HFFc6 (cell line): ENCODE measurements at places on chromosomes 3 and 15. TPM values are rescaled to one million over a fixed set of nuclear protein-coding genes. Genes with fewer than 3 reads are reported as not detected.
A peak's percentile ranks its signal among the peaks of the same experiment; 100 is the strongest.

DNA sequence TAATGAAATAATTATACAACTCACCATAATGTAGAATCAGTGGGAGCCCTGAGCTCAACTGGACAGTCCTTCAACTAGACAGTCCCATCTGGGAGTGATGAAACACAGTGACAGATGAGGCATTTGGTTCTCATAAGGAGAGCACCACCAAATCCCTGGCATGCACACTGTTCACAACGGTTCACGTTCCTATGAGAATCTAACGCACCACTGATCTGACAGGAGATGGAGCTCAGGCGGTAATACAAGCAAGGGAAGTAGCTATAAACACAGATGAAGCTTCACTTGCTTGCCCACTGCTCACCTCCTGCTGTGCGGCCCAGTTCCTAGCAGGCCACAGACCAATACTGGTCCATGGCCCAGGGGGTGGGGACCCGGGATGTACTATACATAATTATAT lies 17.0 kb downstream of the PRKAR2A start:
- H3K4me3 ChIP-seq: no peak overlapping the region
- H3K4me1 ChIP-seq: peaks cover 18% of the 10 kb centered on the region
- no peaks in the 10 kb centered on the region for H3K27me3 ChIP-seq
- H3K27ac ChIP-seq: no peak overlapping the region
- peaks cover 11% of the 10 kb centered on the region for H3K36me3 ChIP-seq

The GRM2 gene
- not detected in 3 replicates for total RNA-seq

DNA sequence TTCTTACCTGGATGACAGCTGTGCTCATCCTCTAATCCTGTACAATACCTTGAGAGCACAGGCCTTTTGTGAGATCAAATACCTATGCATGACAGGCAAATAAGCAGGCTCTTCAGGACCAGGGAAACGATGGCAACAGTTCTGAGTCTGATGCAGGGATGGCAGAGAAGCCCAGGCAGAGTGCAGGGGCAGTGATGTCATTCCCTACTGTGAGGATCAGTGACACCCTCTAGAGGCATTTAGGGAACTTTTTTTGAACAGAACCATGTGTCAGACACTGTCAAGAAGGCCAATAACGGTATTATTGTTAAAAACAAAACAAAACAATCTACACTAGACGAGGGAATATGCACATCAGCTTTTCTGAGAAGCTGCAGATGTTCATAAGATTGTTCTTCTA lies 314.8 kb upstream of the CTDSPL start:
- no peak overlapping the region for H3K27ac ChIP-seq
- no peaks in the 10 kb centered on the region for H3K36me3 ChIP-seq
- no peak overlapping the region for H3K4me3 ChIP-seq
- DNase-seq: peak; percentile 46

GRCh38 chr3:18237251-18238005 lies 187.7 kb downstream of the SATB1 start:
- H3K27ac ChIP-seq: peak overlapping the region; percentile 68
- peak overlapping the region; percentile 54 for H3K4me3 ChIP-seq
- DNase-seq: peak; percentile 67
- H3K4me1 ChIP-seq: peaks cover 64% of the 10 kb centered on the region

GRCh38 chr3:159652452-159652851 lies 336.2 kb upstream of the IL12A start:
- no peaks in the 10 kb centered on the region for H3K36me3 ChIP-seq
- peaks cover 14% of the 10 kb centered on the region for H3K4me1 ChIP-seq
- no peak overlapping the region for H3K4me3 ChIP-seq
- H3K27me3 ChIP-seq: no peaks in the 10 kb centered on the region; the same call in 1 of the 2 replicates
- H3K27ac ChIP-seq: no peak overlapping the region
- DNase-seq: no peak

The MYZAP gene
- total RNA-seq: 0.12 TPM in 1 of 3 replicates, not detected in the others

DNA sequence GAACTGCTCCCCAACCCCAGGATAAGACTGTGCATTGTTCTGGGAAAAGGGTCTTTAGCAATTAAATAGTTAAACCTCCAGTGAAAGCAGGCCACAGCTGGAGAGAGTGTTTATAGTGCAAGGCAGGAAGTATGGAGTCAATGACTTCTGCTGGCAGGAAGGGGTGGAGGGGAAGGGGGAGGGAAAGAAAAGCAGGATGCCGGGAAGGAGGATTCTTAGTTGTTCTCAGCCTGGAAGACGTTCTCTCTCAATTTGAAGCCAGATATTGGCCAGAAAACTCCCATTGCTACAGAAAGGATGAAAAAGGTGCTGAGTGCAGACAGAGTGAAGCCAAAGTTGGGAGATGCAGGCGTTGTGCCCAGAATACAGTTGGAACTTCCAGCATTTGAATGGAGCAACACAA lies 35.7 kb upstream of the ACTL6A start:
- peak overlapping the region; percentile 69 for H3K4me3 ChIP-seq
- no peaks in the 10 kb centered on the region for H3K36me3 ChIP-seq
- peaks cover 22% of the 10 kb centered on the region for H3K4me1 ChIP-seq
- DNase-seq: peak; percentile 12
- H3K27ac ChIP-seq: peak overlapping the region; percentile 83

DNA sequence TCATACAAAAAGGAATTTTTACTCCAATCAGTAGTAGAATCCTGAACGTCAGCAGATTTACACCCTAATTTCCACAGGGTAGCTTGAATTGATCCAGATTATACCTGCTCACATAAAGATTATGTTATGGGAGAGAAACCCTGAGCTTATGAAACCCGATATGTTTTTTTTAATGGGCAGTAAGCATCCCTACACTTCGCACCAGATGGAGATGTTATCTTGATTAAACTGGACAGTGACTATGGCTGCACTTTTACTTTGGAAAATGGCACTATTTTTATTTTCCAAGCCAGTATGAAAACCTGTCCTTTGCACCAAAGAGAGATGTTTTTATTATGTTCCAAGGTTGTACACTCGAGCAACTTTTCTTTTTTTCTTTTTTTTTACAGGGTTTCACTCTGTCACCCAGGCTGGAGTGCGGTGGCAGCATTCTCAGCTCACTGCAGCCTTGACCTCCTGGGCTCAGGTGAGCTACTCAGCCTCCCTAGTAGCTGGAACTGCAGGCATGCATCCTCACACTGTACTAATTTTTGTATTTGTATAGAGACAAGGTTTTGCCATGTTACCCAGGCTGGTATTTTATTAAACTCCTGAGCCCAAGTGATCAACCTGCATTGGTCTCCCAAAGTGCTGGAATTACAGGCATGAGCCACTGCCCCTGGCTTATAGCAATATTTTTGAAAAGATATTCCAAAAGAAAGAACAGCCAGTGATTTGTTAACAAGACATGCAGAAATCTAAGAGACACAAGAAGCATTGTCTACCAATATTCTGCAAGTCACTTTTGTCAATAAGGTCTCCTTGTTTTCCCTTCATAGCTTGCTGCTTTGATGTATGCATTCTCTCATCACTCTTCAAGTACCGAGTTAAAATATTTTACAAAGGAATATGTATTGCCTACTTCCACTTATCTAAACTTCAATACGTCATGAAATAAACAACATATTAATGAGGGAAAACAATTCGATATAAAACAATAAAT lies 1412.6 kb downstream of the ZPLD1 start:
- no peak overlapping the region for H3K4me3 ChIP-seq
- no peaks in the 10 kb centered on the region for H3K36me3 ChIP-seq
- H3K27me3 ChIP-seq: no peaks in the 10 kb centered on the region
- DNase-seq: no peak

GRCh38 chr15:62964251-62964650 lies 78.3 kb upstream of the TPM1 start:
- H3K4me3 ChIP-seq: no peak overlapping the region
- H3K27me3 ChIP-seq: no peaks in the 10 kb centered on the region
- peaks cover 14% of the 10 kb centered on the region for H3K4me1 ChIP-seq
- no peak for DNase-seq

DNA sequence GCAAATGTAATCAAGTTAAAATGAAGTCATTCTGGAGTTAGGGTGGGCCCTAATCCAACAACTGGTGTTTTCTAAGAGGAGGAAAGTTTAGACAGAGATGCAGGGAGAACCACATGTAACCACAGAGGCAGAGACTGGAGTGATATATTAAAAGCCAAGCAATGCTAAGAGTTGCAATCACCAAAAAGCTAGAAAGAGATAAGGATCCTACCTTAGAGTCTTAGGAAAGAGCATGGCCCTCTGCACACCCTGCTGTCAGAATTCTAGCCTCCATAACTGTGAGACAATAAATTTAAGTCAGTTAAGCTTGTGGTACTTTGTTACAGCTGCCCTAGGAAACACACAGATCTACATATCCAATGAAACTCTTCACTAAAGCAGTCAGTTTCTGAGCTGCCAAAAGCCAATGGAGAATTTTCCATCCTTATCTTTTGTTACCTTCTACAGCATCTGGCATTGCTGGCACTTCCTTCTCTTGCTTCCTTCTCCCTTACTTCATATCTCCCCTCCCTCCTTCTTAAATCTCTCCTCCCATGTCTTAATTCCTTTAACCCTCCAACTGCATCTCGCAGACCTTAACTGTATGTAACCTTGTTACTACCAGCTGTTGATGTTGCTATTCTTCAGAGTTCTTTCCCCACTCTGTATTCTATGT lies 11.2 kb downstream of the DCBLD2 start:
- no peaks in the 10 kb centered on the region for H3K4me1 ChIP-seq
- no peak overlapping the region for H3K27ac ChIP-seq
- H3K36me3 ChIP-seq: peaks cover 23% of the 10 kb centered on the region
- no peaks in the 10 kb centered on the region for H3K27me3 ChIP-seq
- no peak for DNase-seq
- no peak overlapping the region for H3K4me3 ChIP-seq

DNA sequence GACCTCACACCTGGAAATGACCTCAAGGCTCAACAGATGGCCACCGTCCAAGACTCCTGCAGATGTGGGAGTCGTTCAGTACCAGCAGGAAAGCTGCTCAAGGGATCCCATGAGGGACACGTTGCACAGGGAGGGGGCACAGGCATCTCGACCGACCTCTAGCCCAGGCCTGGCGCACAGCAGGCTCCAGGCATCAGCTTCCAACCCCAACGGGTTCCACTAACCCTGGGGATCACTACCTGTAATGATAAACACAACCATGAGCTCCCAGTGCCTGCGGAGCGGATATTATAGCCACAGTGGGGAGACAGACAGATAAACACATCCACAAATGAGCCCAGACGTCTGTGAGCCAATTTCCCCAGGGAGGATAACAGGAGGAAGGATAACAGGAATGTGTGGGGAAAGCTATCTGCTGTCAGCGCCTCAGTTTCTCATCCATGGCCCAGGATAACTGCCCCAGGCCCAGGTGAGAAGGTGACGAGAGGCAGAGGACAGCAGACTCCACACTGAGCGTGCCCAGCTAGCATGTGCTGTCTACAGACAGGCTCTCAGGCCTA lies 19.9 kb downstream of the NUP210 start:
- H3K27ac ChIP-seq: no peak overlapping the region
- peaks cover 34% of the 10 kb centered on the region for H3K27me3 ChIP-seq
- no peaks in the 10 kb centered on the region for H3K4me1 ChIP-seq
- DNase-seq: no peak
- H3K36me3 ChIP-seq: no peaks in the 10 kb centered on the region

DNA sequence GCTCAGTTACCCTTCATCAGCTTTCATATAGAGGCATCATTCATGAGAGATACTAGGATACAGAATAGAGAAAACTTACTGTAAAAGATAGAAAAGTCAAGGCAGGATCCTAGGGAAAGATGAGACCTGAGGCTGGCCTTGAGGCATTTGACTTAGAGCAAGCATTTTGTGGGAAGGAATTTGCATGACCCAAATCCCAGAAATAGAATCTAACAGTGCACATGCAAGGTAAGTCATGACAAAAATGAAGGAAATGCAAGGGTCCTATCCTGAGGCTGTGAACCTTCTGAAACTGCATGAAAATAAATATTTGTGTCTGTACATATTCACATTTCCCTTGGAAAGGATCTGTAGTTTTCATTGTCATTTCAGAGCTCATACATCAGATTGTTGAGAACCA lies 122.3 kb downstream of the HCN4 start:
- no peaks in the 10 kb centered on the region for H3K36me3 ChIP-seq
- H3K4me3 ChIP-seq: no peak overlapping the region
- no peak for DNase-seq
- H3K27me3 ChIP-seq: peaks cover 3% of the 10 kb centered on the region

DNA sequence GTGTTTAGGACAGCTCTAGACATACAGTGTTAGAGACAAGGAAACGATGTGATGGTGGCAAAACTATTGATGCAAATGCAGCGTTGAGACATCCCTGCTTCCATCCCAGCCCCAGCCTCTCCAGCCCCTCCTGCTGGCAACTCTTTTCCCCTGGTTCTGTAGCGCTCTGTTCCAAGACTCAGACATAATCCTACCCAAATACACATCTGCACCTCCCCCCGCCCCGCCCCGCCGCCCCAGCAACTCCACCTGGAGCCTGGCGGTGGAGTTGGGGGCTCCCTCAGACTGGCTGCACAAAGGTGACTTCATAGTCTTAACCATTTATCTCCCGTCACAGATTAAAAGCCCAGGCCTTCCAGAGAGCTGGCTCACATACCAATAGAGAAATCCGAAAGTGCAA lies 7.2 kb upstream of the SEC22A start:
- no peaks in the 10 kb centered on the region for H3K4me1 ChIP-seq
- no peak for DNase-seq
- no peak overlapping the region for H3K4me3 ChIP-seq
- H3K27me3 ChIP-seq: no peaks in the 10 kb centered on the region; the same call in 1 of the 2 replicates
- no peaks in the 10 kb centered on the region for H3K36me3 ChIP-seq
- no peak overlapping the region for H3K27ac ChIP-seq

DNA sequence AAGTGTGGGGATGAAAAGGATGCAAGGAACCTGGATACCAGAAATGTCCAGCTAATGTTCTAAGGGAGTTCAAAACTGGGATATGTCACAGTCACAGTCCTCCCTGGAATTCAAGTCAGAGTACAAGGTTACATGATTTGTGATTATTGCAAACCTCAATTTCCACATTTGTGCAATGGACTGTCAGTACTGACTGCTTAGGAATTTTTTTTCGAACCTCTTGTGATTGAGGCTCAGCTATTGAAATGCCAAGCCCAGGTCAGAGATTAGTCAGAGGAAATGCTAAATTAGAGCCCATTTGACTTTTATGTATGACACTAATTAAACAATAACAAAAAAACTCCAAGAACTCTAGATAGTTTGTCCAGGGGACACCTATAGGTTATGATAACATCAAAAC lies 210.2 kb downstream of the THSD4 start:
- no peaks in the 10 kb centered on the region; the same call in 1 of the 2 replicates for H3K27me3 ChIP-seq
- H3K4me1 ChIP-seq: peaks cover 69% of the 10 kb centered on the region
- H3K27ac ChIP-seq: peak overlapping the region; percentile 75
- peak; percentile 60 for DNase-seq
- H3K36me3 ChIP-seq: peaks cover 8% of the 10 kb centered on the region

DNA sequence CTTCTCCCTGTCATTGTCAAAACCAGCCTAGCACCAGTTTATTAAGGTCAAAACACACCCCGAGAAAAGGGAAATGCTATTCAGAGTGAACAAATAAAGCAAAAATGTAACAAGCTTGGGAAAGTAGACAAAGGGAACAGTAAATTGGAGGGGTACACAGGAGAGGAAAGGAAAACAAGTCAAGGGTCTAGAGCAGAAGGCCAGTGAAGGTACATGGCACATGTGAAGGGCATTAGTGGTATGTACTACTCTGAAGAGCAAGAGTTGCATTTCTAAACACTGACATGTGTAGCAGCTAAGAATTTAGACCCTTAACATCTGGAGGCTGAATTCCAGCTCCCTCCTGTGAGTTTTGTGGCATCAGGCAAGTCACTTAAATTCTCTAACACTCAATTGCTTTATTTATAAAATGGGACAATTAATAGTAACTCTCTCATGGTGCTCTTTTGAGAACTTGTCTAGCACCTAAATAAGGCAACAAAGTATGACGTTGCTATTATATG lies 244.3 kb upstream of the ADAMTS9 start:
- no peaks in the 10 kb centered on the region for H3K4me1 ChIP-seq
- no peak for DNase-seq
- H3K27ac ChIP-seq: no peak overlapping the region
- no peaks in the 10 kb centered on the region for H3K36me3 ChIP-seq
